ENCODE measurements at places on chromosomes 2 and 18.
A peak's percentile ranks its signal among the peaks of the same experiment; 100 is the strongest.

- no peak for DNase-seq
These were observed 161.8 kb downstream of the DLGAP1 start for GRCh38 chr18:4293337-4293736.

DNA sequence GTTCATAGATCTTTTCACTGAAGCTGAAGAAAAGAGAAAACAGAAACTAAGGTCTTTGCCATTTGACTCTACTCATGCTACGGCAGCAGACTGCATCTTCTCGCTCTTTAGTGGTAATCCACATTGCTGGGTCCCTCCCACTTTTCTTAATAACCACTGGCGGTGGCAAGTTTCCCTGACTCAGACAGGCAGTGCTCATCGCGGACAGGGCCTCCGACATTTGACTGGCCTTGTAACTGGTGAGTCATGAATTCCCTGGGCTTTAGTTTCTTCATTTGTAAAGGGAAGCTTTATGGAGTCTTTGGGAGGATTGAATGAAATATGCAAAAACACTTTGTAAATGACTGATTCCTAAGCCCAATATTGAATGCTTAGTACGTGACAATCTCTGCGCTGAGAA, 238.2 kb upstream of the RBBP8 start:
- DNase-seq: no peak

DNA sequence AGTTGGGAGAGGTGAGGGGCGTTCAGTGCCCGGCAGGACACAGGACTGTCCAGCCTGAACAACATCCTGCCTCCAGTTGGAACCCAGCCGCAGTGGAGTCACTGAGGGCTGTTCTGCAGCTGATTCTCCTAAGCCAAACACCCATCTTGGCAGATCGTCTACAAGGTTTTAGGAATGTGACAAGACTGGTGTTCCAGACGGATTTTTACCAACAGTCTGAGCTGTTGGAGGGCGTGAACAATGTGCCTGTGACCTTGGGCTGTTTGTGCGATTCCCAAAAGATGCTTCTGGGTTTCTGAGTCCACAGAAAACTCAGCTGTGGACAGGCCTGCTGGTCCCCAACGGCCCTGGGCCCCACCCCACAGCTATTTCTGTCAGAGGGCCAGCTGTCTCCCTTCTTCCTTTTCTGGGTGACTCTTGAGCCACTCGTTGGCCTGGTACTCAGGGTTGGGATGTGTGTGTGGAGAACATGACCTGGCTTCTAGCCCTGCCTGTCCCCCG, 5.7 kb downstream of the LRRFIP1 start:
- no peak for DNase-seq

DNA sequence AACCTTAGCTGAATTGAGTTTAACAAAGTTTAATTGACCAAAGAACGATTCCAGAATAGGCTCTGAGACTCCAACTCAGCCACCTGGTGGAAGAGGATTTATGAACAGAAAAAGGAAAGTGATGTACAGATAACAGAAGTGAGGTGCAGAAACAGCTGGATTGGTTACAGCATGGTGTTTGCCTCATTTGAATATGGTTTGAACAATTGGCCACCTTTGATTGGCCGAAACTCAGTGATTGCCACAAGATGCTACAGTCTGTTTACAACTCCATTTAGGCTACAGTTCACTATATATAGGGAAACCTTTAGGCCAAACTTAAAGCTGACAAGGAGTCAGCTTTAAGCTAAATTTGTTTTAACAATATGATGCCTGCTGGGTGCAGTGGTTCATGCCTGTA, 28.1 kb upstream of the SLC35G4 start:
- no peak for DNase-seq

DNA sequence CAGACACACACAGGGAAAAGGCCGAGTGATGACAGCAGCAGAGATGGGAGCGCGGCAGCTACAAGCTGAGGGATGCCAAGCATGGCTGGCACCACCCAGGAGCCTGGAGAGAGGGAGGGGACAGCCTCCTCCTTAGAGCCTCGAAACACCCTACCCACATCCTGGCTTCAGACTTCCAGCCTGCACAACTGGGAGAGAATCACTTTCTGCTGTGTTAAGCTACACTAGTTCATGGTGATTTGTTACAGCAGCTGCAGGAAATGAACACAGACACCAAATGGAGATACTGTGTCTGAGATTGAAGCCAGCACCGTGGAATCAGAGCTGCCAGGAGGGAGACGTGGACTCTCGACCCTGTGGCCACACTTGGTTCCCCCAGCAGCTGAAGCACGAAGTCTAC, 27.5 kb upstream of the FOSL2 start:
- no peak for DNase-seq

GRCh38 chr2:120305296-120305695, 40.6 kb upstream of the INHBB start:
- DNase-seq: peak; percentile 15

Measured in NCI-H1092 treated with DMSO at 0.1 percent for 48 hours (cell line).